Osteoblast (primary cell): ENCODE measurements at places on chromosomes 2 and 18.

DNA sequence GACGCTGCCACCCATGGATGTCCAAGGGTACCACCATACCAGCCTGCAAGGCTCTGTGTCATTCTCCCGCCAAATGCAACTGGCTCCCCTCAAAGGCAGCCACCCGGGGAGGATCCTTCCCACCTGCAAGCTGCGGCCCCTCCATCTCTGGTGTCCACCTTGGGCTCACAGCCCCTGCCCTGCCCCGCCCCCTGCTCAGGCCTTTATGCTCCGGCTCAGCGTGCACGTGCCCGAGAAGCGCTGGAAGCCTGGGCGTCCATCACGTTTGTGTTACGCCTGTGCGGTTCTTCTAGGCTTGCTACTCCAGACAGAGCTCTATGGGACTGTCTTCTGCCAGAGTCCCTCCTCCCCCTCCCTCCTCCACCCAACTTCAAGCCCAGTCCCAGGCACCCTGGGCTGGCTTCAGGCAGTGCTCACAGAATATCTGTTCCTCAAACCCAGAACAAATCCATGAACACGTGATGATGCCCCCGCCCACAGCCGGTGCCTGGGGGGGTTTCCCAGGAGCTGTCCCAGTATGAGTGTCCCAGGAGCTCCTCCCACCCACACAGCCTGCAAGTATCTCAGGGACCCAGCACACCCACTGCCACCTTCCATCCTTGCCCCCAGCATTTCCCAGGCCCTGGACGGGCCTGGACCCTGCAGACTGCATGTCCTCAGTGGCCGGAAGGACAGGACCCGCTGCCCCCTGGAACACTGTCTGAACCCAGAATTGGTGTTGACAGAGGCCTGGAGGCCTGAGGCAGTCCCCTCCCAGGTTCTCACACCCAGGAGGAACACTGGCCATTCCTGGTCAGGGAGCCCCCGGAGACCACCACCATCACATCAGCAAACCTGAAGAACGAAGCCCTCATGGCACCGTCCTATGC lies 30.3 kb downstream of the KIF1A start:
- H3K4me1 ChIP-seq, result no peaks in the 10 kb centered on the region
- peak; percentile 73 for DNase-seq

GRCh38 chr2:79189465-79189864 lies 29.9 kb upstream of the REG3A start:
- no peaks in the 10 kb centered on the region for H3K27me3 ChIP-seq
- H3K36me3 ChIP-seq, result no peaks in the 10 kb centered on the region
- no peaks in the 10 kb centered on the region for H3K4me1 ChIP-seq
- no peak for DNase-seq
- H3K27ac ChIP-seq, result no peak overlapping the region

- H3K4me1 ChIP-seq, result no peaks in the 10 kb centered on the region
- H3K27me3 ChIP-seq, result no peaks in the 10 kb centered on the region
- peak; percentile 0 for DNase-seq
- H3K36me3 ChIP-seq, result no peaks in the 10 kb centered on the region
Observed at GRCh38 chr2:58557176-58557575, 316.1 kb upstream of the FANCL start.

- no peak overlapping the region for H3K27ac ChIP-seq
- H3K36me3 ChIP-seq, result no peaks in the 10 kb centered on the region
- peaks cover 8% of the 10 kb centered on the region for H3K27me3 ChIP-seq
- no peak overlapping the region for H3K4me3 ChIP-seq
Observed at GRCh38 chr2:232533944-232534710, 5.4 kb upstream of the CHRNG start.

GRCh38 chr2:233572468-233572867 lies 5.9 kb upstream of the USP40 start:
- no peak overlapping the region for H3K27ac ChIP-seq
- H3K36me3 ChIP-seq, result no peaks in the 10 kb centered on the region
- H3K27me3 ChIP-seq, result peaks cover 5% of the 10 kb centered on the region
- no peak for DNase-seq

DNA sequence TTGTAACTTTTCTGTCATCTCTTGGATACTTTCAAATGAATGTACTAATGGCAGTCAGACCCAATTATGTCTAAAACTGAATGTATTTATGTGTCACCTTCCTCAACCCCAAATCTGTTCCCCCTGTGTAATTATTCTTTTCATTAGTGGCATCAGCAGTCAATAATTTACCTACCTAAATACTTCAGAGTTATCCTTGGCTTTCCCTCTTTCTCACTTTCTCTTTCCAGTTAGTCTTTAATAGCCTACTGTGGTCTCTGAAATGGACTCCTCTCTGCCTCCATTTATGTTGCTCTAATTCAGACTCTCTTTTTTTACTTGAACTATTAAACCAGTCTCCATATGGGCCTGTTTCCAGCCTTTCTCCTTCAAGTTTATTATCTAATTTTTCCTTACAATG lies 21.0 kb downstream of the C18orf63 start:
- H3K4me1 ChIP-seq, result no peaks in the 10 kb centered on the region
- H3K36me3 ChIP-seq, result no peaks in the 10 kb centered on the region

DNA sequence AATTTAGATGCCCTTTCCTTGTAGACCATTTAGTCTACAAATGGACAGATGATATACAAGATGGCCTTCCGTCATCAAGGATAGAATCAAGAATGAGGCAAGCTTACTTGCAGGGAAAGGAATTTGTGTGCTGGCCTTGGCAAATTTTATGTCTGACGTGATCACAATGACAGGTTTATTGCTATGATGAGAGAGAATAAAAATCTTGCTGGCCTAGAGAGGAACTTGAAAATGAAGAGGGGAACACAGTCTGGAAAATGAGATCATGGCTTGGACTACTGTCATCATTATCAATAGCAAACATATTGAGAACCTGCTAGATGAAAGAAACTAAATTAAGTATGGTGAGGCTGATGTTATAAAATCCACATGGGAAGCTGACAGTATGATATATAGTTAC lies 66.0 kb downstream of the CSRNP3 start:
- H3K27ac ChIP-seq, result no peak overlapping the region
- no peak for DNase-seq
- H3K27me3 ChIP-seq, result no peaks in the 10 kb centered on the region
- H3K4me3 ChIP-seq, result no peak overlapping the region
- no peaks in the 10 kb centered on the region for H3K36me3 ChIP-seq
